ENCODE measurements at places on chromosomes 11 and 22.

DNA sequence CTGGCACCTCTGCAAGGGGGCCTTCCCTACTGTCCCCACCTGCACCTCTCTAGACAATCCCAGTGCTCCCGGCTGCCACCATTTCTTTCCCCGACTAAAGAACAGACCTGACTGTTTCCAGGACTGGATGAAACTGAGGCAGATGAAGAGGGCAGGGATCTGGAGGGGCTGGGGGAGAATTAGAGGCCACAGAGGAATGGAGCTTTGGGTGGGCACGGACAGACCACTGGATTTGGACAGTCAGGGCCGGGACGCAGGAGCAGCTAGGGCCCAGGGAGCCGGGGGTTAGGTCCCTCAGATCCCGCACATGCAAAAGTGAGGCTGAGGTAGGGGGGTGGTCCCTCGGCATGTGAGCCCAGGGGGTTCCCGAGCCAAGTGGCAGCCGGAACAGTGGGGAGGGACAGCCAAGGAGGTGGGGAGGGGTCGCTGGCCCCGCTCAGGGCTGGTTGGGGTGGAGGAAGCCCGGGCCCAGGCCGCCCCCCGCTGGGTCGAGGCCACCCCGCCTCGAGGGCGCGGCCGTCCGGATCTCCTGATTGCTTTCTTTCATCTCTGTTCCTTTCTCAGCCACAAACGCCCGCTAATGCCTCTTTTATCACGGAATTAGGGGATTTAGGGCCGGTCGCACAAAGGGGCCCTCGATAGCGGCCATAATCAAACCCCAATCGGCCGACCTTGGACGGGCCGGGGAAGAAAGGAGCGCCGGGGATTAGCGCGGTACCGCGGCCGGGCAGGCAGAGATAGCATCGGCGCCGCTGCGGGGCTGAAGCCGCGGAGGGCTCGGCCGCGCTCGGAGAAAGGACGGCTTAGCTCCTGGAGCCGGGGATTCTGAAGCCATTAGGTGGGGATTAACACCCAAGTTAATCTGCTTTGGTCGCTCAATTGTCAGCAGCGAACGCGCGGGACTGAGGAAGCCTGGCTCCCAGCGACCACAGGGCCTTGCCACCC lies 9.3 kb downstream of the SLC25A1 start:
- no peak for DNase-seq

DNA sequence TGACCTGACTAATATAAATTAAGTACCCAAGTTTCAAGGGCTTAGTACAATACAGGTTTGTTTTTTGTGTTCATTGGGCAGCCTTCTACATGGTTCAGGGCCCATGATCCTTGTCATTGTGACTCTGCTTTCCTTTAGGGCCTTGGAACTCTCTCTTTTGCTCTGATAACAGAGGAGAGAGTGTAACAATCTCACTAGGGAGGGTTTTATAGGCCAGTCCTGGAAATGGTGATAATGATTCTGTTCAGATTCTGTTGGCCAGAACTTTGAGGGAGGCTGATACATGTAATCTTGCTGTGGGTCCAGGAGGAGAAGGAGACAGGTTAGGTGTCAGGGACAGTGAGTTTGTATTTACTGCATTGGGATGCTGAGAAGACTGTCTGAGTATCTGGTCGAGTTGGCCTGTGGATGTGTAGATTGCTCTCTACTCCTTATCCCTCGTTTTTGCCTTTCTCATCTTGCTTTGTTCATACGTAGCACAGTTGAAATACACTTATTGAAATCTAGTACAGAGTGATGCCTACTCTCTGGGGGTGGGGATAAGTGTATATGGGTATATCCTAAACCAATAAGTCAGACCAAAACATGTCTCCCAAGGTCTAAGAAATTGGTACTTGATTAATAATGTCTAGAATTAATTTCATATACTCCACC lies 37.5 kb upstream of the HEPHL1 start:
- no peak for DNase-seq

- no peak for DNase-seq
Observed at GRCh38 chr11:35712533-35712932, 50.0 kb downstream of the TRIM44 start.

DNA sequence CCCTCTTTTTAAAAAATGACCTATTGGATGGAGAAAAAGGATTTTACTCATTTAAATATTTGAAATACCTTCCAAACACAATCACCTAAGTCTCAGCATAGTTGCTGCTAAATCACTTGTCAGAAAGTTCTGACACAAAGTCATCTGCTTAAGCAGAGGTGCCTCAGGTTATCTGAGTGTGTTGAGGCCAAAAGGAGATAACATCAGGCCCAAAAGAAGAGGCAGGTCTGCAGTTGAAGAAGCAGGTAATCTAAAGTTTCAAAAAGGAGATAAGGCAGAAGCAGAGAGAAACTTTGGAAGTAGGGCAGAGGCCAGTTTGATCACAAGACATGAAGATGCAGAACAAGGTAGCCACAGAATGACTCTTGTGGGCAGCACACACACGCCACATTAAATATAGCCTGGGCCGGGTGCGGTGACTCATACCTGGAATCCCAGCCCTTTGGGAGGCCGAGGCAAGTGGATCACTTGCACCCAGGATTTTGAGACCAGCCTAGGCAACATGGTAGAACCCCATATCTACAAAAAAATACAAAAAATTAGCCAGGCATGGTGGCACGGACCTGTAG lies 175.7 kb upstream of the API5 start:
- DNase-seq: no peak

GRCh38 chr22:48357961-48358360 lies 1469.7 kb downstream of the BRD1 start:
- no peak for DNase-seq

DNA sequence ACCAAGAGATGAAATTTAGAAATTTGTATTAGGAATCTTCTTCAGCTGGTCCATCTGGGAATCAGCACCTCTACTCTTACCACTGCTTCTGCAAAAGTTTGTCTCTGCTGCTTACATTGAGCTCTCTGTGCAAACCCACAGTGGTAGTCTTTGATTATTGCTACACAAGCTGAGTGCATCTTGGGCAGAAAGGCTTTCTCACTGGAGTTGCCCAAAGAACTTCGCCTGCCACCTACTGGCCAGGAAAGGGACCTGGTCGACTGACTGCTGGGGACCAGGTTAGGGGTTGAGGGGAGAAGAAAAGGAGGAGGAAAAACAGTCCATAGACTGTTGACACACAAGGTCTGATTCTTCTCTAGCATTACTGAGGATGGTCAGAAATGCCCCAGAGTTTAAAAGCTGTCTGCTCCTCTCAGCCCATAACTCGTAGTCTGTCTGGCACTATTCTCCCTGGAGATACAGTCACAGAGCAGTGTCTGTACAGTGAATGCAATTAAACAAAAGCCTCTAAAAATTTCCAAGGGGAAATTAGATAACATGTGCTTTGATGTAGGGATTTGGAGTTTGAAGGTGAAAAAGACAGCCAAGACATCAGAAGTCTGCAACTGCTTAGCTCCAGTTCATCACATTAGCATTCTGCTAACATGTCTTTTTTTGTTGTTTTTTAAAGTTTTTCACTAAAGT lies 215.0 kb upstream of the CTSC start:
- DNase-seq: peak; percentile 75

DNA sequence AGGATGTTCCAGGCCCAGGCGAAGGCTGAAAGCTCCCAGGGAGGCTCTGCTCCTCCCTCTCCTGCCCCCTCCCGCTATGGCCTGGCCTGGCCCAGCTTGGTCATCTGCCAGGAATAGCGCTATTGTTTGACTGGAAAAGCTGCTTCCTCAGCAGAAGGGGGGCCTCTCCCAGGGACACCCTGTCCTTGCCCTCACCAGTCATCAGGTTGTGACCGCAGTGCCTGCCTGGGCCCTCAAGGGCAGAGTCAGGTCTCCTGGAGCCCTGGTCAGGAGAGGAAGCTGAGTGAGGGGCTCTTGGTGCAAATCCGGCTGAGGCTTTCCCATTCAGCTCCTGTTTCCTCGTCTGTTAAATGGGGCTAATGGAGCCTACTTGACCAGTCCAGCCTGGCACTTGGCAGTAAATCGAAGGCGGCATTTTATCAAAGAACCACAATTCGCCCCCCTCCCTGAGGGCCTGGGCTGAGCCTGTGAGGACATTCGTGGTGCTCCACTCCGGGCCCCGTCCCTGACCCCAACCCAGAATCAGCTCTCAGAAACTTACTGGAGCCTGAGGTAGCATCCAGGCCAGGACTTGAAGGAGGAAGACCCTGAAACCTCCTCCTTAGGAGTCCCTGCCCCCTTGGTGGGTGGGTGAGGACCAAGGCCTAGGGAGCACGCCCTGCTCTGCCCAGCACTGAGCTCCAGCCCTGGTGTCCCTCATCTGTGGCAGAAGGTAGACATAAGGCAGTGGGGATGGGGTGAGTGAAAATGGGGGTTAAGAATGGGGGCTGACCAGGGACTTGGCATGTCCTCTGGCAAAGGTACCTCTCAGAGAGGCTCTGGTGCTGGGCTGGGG lies 2.0 kb upstream of the CASTOR1 start:
- no peak for DNase-seq

- no peak for DNase-seq
Observed at GRCh38 chr22:29203488-29204454, 1.9 kb upstream of the EMID1 start.

DNA sequence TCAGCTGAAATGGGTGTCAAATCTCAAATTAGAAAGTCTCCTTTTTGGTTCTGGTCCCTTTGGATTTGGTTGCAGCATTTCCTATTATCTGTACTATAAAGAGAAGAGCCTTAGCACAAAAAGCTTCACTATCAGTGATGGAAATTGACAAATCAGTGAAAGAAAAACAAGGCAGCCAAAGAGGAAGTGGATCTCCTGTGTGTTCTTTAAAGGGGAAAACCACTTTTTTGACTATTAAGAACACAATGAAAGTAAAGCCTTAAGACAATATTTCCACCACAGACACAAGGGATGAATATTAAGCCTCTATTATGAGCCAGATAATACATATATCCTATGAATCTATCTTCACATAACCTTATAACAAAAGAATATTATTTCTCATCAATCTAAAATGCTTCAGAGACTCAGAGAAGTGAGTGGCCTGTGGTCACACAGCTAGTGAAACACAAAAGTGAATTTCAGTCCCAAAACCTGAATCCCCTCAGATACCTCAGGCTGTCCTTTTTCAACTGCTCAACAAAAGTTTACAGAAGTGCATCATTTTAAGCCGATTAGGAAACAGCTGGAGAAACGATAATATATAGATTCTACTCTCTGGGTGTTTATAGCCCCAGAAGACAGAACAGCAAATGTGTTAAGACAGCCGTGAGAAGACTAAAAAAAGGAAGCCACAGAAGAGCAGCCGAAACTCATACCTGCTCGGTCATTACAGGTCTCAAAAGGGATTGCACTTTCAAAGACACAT lies 24.4 kb upstream of the FSHB start:
- DNase-seq: no peak

DNA sequence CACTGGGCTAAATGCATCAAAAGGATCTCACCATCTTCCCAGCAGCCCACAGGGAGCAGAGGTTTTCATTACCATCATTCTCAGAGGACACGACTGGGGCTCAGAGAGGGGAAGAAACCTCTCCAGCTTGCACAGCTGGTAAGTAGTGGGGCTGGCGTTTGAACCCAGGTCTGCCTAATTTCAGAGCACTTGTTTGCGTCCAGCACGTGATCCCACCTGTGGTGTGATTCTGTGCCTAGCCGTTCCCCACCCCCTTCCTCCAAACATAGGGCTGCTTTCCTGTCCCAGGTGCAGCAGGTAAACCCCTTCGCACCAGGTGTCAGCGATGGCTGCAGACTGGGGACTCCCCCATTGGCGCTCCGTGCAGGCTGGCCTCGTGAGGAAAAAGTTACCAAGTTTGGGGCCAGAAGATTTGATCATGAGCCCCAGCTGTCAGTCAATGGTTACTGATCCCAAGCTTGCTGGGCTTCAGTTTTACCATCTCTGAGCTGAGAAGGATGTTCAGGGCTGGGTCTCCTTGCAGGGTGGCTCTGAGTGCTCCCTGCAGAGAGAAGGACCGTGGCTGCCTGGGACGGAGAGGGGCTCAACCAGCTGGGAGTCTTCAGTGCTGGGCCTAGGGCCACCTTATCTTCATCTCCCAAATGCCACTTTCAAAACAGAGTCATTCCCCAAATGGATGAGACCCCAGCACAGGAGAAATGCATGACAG lies 445.6 kb downstream of the TBC1D22A start:
- DNase-seq: no peak

GRCh38 chr11:109972181-109972715 lies 120.9 kb upstream of the ZC3H12C start:
- peak; percentile 55 for DNase-seq

DNA sequence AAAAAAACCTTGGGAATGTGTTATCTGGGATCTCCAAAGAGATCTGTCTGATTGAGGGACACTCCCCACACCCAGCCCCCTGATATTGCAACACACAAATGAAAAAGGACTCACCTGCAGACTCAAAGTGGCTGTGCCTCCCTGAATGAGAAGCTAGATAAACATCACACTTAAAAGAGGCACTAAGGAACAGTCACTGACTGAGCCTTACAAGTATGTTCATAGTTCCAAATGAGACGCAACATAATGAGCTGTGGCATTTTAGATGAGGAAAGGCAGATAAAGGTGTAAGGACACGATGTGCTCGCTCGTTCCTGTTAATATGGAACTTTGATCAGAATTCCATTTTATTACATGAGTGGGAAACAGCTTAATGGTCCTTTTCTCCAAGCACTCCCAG lies 21.0 kb upstream of the CFAP300 start:
- no peak for DNase-seq

GRCh38 chr11:121310908-121311307 lies 18.3 kb downstream of the SC5D start:
- no peak for DNase-seq

DNA sequence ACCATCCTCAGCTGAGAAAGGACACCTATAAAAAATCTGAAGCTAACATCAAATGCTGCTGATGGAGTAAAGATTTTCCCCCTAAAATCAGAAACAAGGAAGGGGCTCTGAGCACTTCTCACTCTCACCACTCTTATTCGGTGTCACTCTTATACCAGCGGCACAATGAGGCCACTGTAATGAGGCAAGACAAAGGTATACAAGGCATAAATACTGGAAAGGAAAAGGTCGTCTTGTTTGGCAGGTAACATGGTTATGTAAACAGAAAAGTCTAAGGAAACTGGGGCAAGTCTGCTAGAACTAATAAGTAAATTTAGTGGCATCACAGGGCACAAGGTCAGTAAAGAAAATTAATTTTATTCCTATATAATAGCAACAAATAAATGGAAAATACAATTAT lies 8.1 kb upstream of the MOB2 start:
- DNase-seq: no peak

Data from choroid plexus epithelial cell (primary cell).